ENCODE measurements at places on chromosomes 7 and 10.
A peak's percentile ranks its signal among the peaks of the same experiment; 100 is the strongest.

- DNase-seq, result peak; percentile 37
These were observed at the start of gene ICA1 for GRCh38 chr7:8261711-8262695. ICA1 (minus strand) TSS chr7:8262167; CDS start chr7:8235926, 26,241 bp downstream.

GRCh38 chr10:13633689-13634088 lies 46.9 kb downstream of the PRPF18 start:
- DNase-seq, result no peak

DNA sequence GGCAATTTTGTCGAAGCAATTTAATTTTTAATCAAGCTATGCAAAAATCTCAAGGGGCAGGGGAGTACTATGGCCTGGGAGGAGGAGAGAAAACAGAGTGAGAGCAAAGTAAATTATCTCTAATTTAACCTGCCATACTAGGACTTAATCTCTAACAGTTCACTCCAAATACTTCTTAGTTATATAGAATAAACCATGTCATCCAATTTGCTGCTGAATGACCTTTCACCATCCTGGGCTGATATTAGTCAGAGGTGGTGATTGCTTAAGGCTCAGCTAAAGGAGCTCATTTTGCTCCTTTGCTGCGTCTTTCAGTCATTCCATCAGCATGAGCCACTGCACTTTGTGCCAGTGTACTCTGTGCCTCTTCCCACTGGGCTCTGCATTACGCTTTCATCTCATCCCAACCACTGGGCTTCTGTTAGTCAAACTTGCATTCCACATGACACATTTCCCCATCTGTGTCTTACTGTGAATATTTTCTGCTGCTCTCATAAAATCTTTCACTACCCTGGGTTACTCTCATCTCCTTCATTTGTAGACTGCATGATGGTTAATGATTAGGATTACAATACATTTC lies 84.3 kb downstream of the CD36 start:
- no peak for DNase-seq

DNA sequence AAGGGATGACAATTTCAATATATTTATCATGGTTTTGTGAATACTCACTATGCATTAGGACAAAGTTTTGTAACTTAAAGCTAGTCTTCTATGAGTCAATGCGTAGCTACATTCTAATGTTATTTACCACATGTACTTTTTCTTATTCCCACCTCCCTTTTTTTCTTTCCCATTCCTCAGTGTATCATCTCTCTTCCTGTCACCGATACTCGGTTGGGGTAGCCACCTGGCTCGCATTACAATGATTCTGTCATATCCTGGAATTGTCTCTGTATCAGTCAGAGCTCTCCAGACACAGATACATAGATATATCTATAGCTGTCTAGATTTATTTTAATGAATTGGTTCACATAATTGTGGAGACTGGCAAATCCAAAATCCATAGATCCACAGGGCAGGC lies 9.8 kb upstream of the RALA start:
- DNase-seq, result no peak

GRCh38 chr7:44755698-44756627 lies 7.3 kb downstream of the ZMIZ2 start:
- DNase-seq, result no peak

- no peak for DNase-seq
These were observed 31.5 kb upstream of the ARID5B start for GRCh38 chr10:61869774-61870525.

DNA sequence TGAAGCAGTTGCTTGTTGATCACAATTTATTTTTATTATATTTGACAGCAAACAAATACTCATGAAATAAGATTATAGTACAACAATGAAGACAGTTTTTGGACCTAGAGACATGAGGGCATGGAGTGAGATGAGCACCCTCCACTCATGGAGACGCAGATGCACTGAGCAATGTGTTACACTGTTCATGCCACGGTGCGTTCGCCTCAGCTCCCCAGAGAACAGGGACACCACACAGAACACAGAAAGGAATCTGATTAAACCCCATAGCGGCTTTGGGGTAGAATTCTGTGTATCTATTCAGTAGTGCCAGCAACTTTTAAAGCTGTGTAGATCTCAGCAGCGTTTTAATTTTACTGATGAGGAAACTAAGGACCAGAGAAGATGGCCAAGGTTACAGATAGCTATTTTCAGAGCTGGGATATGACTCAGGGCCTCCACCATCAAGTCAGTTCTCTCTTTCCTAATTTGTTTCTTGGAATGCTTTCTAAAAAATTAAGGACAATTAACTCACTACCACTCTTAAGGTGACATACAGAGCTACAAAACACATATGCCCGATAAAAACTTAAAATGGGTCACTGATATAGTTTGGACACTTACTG lies 33.6 kb downstream of the FAM25A start:
- DNase-seq, result no peak

DNA sequence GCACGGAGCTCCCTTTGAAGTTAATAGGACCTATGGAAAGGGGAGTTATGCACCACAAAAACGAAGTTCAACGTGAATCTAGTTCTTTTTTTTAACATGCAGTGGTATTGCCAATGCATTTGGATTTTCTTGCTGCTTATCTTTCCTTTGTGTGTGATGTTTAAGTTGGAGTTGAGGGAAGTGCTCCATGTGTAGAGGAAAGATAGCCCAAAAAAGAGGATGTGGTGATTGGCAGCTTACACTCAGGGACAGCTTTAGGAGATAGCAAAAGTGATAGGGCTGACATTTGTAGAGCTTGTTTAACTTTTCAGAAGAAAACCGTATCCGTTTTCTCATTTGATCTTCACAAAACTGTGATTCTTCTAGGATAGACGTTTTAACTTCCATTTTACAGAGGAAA lies 101.3 kb downstream of the MDFIC start:
- no peak for DNase-seq

DNA sequence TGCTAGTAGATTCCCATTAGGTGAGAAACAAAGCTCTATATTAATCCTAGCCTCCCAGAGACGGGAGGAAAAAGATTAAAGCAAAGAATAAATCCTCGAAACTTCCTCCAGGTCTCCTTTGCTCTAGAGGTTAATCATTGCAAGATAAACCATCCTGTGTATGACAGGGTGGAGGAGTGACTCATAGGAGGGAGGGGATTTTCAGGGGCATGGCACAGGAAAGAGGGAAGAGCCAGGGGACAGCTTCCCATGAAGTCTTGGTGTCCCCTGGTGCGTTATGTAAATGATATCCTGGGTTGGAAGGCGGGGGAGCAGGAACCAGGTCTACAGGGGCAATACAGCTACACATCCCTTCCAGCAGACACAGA lies 780 bp downstream of the CYP3A5 start:
- no peak for DNase-seq

GRCh38 chr10:120508966-120509365 lies 51.9 kb downstream of the PLPP4 start:
- DNase-seq, result no peak

GRCh38 chr10:11864727-11865126 lies 41.6 kb downstream of the PROSER2 start:
- DNase-seq, result no peak

DNA sequence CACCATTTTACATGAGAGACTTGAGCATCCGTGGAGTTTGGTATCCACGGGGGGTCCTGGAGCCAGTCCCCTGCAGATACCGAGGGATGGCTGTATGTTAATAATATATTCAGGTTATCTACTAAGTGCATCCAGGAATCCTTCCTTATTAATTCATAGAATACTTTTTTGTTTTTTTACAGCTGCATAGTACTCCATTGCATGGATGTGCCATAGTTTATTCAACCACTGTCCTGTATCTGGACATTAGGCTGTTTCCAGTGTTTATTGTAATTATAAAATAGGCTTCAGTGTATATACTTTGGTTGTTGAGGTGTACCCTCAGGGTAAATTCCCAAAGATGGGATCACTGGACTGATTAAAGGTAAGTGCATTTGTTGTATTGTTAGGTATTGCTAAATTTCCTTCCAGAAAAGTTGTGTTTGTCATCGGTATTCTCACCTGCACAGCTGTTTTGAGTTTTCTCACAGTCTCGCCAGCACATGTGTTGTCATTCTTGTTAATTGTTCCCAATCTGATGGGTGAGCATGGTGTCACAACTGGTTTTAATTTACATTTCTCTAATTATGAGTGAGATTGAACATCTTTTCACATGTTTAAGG lies 55.1 kb downstream of the INPP5F start:
- no peak for DNase-seq

- no peak for DNase-seq
These were observed 6.9 kb upstream of the SUN1 start for GRCh38 chr7:825386-825785.

- DNase-seq, result no peak
These were observed 148.4 kb downstream of the GRID1 start for GRCh38 chr10:86218160-86218559.

- no peak for DNase-seq
These were observed 335.0 kb downstream of the EXOC4 start for GRCh38 chr7:133587903-133588302.

GRCh38 chr7:45689797-45690761 lies 115.9 kb downstream of the ADCY1 start:
- DNase-seq, result no peak

DNA sequence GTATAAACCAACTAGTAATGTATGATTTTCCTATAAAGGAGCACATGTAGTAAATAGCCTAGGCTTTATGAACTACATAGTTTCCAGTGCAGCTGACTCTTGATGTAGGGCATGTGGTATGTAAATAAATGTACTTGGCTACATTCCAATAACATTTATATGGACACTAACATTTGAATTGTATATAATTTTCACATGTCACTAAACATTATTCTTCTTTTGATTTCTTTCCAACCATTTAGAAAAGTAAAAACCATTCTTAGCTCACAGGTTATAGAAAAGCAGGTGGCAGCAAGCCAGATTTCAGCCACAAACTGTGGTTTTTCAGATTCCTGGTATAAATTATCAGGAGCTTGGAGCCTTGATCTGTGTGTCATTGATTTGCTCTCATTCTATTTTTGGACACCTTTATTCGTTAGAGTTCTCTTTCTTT lies 1182.0 kb downstream of the CNTNAP2 start:
- no peak for DNase-seq

GRCh38 chr7:72267291-72267800 lies 144.8 kb downstream of the CALN1 start:
- DNase-seq, result no peak

- peak; percentile 69 for DNase-seq
These were observed 49.8 kb downstream of the PAXIP1 start for GRCh38 chr7:154953006-154953684.

DNA sequence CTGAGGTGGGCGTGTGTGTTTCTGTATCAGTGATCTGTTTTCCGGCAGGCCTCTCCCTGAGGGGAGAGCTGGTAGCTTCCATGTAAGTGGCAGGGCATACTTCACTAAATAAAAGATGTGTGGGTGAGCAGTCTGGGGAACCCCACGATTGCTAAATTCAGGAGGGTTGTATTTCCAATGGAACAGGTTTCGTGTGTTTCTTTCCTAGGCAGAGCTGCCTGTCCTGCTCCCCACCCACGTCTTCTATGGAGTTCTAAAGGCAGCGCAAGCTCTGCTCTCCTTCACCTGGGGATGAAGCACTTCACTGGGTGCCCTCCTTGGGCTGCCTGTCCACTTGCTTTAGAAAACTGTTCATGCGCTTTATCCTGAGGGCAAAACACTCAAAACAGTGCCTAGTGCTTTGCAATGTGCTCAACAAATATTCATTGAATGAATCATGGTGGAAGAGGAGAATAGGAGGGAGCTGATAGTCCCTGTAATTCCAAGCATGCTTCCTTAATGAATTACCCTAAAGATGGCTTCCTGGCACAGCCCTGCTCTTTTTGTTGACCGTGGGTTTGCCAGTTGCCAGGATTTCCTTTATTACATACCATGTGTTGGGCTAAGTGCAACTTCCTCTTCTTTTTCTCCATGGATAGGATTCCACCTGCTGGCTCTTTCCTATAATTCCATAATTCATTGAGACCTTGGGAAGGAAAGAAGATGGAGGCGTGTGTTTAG lies 50.6 kb upstream of the SRPK2 start:
- no peak for DNase-seq

DNA sequence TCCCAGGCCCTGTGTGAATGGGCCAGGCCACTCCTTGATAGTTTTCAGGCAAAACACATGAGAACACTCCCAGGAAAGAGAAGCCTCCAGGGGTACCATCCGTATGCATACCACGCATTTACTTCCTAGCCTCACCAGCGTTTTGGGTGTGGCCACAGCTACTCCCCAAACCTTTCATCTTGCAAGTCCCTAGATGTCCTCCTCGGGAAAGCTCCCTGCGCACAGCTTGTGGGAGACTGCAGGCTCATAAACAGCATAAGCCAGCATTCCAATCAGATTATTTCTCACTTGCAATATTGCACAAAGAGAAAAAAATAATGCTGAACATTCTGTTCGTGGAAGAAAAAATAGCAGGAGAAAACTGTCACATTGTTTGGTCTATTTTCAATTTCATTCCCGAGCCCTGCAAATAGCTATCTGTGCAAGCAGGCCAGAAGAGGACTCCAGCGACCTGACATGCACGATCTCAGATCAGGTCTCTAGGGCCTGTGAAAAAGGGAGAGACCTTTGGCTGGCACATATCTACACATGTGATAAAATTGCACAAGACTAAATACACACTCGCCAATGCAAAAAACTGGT lies 175.6 kb downstream of the PLXNA4 start:
- DNase-seq, result no peak

Data from hematopoietic multipotent progenitor cell treated with erythropoietin and hydrocortisone succinate and interleukin-3 and kit ligand, for 15 days (in vitro differentiated cells).